NCI-H1092 (cell line): ENCODE measurements at places on chromosomes 1 and 21.
A peak's percentile ranks its signal among the peaks of the same experiment; 100 is the strongest.

- DNase-seq = no peak
Measured at GRCh38 chr1:34037109-34037508, 127.9 kb downstream of the CSMD2 start.

DNA sequence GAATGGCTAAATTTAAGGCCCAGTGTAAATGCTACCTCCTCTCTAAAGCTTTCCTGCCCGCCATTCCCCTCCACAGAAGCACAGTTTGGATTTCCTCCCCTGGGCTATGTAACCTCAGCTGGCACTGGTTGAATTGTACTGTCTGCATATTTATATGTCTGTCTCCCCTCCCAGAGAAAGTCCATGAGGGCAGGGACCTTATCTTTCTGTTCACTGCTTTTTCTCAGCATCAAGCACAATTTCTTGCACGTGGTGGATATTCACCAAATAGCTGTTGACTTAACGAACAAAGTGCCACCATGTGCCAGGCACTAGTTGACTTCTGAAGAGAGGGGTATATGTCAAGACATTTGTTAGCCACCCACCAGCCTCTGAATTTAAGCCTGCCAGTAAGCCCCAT lies 9.5 kb upstream of the PDIK1L start:
- no peak for DNase-seq

- no peak for DNase-seq
Measured at GRCh38 chr1:93705892-93706500, 24.4 kb upstream of the BCAR3 start.

GRCh38 chr1:184892116-184892515 lies 82.2 kb downstream of the NIBAN1 start:
- no peak for DNase-seq

DNA sequence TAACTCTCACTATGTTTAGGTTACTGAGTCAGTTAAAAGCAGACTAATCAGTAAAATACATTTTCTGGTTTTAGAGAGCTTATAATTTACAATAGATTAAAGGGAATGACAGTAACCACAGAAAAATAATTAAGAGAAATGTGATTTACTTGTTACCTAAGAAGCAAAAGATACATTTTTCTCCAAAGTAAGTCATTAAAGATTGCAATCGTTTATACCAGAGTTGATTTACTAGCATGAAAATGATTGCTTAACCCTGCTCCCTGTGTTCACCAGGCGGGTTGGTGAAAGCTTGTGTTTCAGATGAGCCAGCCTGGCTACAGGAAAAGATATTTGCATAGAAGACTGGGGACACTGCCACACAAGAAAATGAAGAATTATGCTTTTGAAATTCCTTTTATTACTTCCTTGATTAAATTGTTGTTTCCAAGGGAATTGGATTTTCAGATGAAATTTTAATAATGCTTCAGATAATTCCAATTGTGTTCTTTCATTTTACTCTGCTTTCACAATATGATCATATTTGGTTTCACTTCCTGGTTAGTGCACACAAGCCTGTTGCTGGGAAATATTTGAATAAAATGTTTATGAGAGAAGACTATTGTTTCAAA lies 27.9 kb downstream of the LRRC8B start:
- no peak for DNase-seq

DNA sequence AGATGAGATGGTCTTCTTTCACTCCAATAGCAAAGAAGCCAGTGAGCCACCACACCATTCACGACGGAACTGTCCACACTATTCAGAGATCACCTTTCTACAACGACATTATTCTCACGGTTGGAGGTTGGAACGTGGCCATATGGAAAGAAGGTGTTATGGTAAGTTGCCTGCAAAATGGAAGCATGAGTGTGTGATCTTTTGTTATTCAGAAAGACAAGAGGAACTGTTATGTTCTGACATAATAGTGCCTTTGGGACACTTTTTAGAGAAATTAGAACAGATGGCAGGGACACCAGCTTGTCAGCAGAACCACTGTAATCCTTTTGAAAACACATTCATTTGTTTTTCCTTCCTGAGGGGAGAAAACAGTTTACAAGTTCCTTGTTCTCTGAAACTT lies 75.8 kb upstream of the MCOLN3 start:
- DNase-seq = peak; percentile 68

DNA sequence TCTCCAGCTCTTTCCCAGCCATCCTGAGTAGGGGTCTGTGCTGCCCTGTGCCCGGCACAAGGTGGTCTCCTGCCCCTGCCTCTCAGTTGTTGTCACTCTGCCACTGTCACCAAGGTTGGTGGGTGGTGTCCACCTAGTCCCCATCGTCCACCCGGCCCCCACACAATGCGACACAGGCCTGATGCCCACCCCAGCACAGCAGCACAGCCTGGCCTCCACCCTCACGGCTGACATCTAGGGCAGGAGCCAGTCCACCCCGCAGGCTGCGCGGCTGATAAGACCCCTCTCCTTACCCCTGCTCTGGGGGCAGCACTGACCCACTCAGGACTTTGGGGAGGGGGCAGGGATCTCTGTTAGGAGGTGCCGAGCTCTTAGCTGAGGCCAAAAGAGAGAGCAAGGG lies 198.3 kb downstream of the LIPI start:
- no peak for DNase-seq

DNA sequence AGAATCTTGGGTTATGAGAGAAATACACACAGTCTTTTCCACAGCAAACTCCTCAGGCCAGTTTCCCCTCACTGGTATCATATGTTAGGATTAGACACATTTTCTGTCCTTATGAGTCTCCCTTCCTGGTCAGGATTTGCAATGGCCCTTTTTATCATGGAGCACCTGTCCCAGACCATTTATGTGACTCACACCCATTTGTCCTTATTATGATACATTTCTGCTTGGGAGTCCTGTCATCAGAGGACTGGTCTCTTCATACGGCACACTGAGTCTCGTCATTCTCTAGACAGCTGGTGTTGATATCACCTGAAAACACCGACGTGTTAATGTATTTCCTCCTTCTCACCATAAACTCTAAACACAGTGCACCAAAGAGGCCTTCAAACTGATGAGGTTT lies 105.0 kb upstream of the SYT6 start:
- DNase-seq = no peak

- no peak for DNase-seq
Measured at GRCh38 chr21:46551636-46552241, 53.1 kb downstream of the S100B start.

- DNase-seq = no peak
Measured at GRCh38 chr1:41456847-41457540, 27.5 kb downstream of the EDN2 start.

DNA sequence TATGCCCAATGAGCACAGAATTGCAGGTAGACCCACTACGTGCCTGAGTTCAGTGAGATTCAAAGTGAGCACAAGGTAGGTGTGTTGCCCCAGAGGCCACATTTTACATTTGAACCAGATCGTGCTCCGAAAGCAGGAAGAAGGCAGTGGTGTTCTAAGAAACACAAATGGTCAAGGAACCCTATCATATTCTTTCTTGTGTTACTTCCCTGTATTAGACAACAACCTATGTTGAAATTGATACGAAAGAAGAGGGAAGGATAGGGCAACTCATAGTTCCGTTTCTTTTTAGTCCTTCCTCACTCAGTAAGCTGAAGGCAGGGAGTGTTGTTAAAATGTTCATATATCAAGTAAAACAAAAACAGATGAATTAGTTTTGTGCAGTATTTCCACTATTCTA lies 33.9 kb downstream of the OLFML2B start:
- no peak for DNase-seq

DNA sequence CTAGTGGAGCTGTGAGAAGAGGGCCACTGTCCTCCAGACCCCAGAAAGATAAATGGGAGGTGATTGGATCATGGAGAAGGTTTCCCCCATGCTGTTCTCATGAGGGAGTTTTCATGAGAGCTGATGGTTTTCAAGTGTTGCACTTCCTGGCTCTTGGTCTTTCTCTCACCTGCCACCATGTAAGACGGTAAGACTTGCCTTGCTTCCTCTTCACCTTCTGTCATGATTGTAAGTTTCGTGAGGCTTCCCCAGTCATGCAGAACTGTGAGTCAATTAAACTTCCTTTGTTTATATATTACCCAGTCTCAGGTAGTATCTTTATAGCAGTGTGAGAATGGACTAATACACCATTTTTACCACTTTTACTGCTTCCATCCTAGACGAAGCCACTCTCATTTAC lies 27.6 kb downstream of the GPR88 start:
- DNase-seq = no peak

DNA sequence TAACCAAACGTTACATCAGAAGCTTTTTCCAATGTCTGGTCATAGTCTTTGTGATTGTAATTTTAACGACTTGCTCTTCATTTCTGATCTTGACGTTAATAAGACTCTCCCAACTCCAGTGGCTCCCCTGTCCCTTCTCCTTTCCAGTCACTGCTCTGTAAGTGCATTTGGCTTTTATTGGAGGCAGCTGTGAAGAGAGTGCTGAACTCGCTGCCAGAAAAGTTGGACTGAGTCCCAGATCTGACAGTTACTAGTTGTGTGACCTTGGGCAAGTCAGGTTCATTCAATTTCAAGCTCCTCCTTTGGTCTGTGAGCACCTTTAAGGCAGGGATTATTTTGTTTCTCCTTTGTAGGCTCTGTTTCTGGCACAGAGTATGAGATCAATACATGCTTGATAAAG lies 109.6 kb upstream of the TSPAN2 start:
- DNase-seq = peak; percentile 30

DNA sequence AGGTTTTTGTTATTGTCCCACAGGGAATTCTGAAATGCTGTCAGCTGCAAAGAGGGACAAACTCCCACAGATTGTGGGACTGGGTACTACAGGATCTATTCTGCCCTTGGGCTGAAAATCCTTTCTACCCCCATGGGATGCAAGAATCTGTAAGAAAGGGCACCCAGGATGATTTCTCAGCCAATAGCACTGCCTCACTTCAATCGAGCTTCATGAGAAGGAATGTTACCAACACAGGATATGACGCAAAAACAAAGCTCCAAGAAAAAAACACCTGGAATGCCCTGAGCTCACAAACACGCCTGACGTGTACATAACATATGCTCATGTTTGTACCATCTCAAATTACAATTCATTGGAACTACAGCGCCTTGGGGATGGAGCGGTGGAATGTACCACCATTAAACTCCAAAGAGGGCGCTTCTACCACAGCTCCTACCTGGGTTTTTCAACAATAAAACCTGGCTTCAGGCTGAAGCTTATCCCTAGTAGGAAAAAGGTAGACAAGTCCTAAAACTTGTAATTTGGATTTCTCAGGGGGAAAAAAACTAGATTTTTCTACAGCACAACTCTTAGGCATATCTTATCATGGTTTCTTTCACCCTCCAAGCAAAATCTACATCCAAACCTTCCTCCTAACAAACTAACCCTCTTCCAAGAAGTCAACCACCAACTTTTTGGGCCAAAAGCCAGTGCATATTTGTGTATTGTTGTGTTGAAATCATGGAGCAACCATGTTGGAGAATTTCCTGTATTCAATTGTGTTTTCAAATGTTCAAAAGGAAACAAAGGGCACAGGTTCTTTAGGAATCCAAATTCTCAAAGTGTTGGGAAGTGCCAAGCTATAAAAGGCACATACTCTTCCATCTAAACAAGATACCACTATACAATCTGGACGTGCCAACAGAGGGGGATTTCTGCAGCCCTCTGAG lies 78.9 kb downstream of the TGFBR3 start:
- DNase-seq = no peak

DNA sequence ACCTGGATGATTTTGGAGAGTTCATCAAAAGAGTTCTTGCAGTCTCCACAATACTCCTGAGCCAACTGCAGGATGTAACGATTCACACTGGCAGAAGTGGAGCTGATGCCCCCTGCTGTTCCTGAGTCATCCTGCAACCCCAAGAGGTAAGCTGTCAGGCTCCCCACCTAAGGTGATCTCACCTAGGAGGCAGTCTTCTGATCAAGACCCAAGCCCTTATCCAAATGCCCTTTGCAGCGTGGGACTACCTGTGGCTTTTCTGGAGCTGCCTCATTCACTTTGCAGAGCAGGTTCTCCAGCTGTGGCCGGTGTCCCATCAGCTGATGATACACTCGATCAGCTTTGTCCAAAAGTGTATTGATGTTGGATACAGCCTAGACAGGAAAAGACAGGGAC lies 96.4 kb downstream of the UBR4 start:
- DNase-seq = no peak

DNA sequence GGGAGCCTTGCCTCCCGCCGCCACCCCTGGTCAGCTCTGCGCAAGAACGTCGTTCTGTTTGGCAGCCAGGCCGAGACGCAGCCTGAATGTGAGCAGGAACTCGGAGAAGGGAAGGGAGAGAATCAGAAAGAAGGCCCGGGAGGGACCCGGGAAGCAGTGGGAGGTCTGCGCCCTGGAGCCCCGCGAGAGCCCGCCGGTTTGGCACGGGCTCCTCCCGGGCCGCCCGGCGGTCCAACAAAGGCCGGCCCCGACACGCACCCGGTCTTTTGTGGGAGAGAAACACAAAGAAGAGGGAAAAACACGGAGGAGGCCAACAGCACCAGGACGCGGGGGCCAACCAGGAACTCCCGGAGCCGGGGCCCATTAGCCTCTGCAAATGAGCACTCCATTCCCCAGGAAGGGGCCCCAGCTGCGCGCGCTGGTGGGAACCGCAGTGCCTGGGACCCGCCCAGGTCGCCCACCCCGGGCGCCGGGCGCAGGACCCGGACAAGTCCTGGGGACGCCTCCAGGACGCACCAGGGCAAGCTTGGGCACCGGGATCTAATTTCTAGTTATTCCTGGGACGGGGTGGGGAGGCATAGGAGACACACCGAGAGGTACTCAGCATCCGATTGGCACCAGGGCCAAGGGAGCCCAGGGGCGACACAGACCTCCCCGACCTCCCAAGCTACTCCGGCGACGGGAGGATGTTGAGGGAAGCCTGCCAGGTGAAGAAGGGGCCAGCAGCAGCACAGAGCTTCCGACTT lies 2.7 kb upstream of the OLIG2 start:
- DNase-seq = no peak

DNA sequence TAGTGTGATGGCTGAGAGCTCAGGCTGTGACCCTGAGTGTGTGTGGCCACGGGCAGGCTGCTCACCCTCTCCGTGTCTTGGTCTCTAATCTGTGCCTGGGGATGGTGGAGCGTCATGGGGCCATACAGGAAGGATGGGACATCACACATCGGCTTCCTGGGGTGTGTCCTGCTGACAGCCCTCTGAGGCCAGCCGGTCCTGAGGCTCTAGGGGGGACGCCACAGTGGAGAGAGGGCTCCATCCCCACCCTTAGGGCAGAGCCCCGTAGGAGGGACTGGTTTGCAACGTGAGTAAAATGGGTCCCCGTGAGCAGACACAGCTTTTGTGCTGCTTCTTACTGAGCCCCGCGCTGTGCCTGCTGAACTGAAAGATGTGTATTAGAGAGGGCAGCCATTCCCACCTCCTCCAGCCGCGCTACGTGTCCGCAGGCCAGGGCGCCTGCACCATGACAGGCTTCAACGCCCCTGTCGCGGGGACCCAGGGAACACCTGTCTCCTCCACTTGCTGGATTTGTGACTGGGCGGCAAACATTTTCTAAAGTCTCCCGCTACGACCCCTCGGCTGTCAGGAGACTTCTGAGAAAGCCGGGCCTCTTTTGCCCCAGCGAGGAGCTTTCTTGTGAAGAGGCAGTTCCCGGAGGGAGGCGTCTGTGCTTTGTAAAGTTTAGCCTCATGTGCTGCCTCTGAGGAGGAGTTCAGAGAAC lies 8.1 kb downstream of the COL18A1 start:
- no peak for DNase-seq

DNA sequence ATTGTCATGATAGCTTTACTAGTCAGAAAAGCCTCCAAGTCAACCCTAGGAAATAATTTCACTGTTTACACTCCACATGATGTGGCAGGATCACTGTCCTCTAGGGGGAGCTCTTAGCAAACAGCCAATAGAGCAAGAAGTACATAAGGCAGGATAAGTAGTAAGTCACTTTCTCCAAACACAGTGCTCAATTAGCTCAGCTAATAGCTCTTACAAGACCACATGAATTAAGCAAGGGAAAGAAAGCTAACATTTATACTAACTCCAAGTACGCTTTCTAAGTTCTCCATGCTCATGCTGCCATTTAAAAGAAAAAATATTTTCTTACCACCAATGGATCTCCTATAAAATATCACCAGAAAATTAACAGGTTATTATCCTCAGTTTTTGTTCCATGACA lies 66.9 kb upstream of the LRIF1 start:
- peak; percentile 29 for DNase-seq
